ENCODE measurements at places on chromosomes 13 and 19.

DNA sequence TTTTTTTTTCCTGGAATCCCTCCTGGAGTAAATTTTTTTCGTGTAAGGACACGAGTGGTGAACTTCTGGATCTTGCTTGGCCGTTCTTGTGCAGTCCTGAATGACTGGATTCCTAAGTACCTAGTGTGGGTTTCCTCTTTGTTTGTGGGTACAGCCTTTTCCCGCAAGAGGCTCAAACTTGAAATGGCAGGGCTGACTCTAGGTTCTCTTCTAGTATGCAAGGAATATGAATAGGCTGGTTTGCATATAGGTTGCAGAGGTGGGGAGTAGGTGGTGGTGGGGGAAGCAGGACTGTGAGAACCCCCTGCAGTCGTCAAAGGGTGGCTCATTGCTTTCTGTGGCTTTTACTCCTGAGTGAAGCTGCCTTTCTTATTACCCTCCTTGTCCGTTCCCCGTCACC lies 13.6 kb downstream of the UBAC2 start:
- no peak for DNase-seq

- no peak for DNase-seq
Measured at GRCh38 chr19:35033067-35034004, 3.1 kb downstream of the SCN1B start.

DNA sequence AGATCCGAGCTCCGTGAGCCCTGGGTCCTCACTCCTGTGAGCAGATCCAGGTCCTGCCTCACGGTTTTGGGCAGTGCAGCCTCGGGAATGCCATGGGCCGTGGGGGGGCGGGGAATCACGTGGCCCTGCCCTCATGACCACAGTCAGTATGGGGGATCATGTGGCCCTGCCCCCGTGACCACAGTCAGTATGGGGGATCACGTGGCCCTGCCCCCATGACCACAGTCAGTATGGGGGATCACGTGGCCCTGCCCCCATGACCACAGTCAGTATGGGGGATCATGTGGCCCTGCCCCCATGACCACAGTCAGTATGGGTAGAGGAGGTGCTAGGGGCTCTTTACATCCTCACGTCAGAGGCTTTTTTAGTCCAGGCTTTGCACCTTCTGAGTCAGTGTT lies 64.3 kb upstream of the F7 start:
- DNase-seq, result no peak

- peak; percentile 58 for DNase-seq
Measured at GRCh38 chr13:76944456-76944855, 3.9 kb upstream of the ACOD1 start.

GRCh38 chr13:106626473-106626872 lies 58.5 kb upstream of the ARGLU1 start:
- no peak for DNase-seq

- DNase-seq, result peak; percentile 5
Measured at GRCh38 chr19:15532779-15533521, 24.6 kb downstream of the CYP4F22 start.

DNA sequence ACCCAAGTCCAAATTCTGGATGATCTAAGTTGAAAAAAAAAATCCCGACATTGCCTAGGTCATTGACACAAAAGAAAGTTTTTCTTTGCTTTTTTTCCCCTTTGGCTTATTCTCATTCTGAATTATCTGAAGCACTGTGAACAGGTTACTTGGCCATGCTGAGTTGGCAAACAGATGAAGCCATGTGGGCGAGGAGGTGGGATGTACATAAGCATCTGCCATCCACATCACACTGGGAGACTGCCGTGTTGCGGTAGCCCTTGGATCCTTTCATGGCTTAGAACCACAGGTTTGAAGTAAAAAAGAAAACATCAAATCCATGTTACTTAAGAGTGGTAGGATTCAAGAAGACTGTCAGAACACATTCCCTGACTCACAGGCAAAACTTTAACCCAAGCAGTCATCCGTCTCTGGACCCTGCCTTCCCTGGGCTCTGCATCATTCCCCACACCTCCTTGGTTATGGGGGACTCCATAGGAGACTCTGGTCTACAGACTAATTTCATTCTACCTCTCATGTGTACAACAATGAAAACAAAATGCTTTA lies 242.5 kb upstream of the SERP2 start:
- DNase-seq, result no peak

GRCh38 chr19:10691178-10691881 lies 9.9 kb upstream of the QTRT1 start:
- no peak for DNase-seq

DNA sequence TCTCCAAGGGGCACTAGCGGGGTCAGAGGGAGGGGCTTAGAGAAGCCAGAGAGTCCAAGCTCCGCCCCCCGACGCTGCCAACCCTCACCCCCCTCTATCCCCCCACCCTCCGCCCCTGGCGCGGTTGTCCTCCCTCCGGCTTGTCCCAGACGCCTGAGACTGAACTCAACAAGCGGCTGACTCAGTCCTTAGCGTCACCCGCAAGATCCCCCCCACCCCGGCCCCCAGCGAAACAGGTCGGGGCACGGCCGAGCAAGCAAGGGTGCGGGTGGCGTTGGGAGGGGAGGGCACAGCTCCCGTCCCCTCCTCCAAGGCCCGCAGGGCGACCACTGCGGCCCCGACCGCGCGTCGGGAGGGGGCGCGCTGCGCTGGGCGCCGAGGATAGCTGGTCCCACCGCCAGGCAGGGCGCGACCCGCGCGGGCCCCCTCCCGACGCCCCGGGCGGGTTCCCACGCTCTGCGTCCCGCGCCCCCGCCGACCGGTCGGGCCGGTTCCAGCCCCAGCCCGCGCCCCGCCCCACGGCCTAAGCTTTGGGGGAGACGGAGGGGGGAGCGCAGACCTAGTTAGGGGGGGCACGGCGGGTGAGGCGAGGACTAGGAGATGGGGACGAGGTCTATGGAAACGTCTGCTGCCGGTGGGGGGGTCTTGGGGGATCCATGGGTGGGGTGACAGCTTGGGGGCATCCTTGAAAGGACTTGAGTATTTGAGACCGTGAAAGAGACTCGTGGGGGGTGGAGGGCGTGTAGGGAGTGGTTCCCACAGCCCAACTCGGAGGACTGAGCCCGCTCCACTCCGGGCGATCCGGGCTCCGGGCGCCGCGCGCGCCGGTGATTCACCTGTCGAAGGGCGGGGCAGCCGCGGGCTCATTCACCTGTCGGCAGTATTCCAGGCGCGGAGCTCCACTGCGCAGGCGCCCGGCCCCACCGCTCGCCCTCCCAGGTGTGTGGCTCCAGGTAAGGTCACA lies 5.1 kb downstream of the NOTCH3 start:
- peak; percentile 58 for DNase-seq

DNA sequence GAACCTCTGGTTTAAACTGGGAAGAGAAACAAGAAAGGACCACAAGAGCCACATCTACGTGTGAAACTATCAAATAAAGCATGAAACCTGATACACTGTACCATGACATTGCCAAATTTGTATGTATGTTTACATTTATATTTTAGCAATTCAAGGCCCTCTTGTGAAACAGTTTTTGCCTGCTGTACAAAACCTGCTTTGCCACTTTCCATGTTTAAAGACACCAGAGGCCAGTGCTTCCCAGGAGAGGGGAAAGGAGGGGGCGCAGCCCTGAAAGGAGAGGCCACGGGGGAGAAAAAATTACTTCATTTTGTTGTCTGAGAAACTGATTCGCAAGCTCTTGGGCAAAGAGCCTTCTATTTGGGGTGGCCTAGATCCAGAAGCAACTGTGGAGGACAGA lies 124.8 kb downstream of the DCLK1 start:
- no peak for DNase-seq

GRCh38 chr19:48319647-48320541 lies 5.5 kb upstream of the EMP3 start:
- peak; percentile 72 for DNase-seq

- DNase-seq, result peak; percentile 51
Measured at GRCh38 chr19:8578642-8579265, 1.5 kb upstream of the MYO1F start.

DNA sequence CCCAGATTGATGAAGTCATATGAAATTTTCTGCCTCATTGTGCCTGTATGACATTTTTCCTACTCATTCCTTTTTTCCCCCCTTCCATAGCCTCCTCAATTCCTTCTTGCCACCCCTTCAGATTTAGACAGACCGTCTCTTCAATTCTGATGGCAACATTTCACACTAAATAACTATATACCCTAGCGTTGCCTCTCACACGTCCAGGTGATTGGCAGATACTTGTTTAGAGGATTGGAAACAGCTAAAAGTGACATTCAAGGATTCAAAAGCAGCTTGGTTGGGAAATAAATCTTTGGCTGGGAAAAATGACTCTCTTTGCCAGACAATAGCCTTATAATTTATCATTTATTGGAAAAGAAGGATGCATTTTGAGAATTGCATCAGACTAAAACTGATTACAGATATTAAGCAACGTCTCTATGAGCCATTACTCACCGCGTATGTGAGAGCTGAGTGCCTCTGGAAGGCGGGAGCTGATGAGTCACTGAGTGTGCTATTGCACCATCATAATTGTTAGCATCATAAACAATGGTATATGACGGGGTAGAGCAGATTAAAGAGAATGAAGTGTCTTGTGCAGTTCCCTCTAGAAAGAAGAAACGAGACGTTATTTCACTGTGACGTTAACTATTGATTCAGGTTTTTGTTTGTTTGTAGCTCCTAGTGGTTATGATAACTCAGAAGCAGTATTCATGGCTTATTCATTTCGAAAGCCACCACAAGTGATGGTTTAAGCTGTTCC lies 61.1 kb upstream of the FAM216B start:
- peak; percentile 95 for DNase-seq

DNA sequence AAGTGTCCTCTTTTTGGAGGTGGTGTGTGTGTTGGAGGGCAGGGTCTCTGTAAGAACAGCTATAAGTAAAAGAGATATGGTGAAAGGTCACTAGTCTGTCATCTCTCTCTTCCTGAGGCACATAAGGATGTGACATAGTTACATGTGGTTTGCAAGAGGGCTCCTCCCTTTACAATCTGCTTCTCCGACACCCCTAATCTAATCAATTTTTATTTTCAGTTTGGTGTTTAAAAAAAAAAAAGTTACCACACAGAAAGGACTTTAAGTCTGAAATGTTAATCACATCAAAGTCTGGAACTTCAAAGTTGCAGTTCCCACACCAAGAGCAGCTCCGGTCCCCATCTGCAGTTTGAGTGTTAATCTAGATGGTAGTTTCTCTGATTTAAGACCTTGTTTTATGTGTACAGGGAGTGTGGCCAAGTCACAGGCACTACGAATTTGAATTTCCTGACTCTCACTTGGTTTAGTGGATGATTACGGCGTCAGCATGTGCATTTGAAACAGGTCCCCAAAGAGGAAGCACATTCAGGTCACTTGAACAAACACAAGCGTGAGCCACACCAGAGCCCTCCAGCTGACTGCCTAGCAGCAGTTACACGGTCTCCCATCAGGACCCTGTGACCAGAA lies 53.1 kb downstream of the FOXO1 start:
- no peak for DNase-seq

DNA sequence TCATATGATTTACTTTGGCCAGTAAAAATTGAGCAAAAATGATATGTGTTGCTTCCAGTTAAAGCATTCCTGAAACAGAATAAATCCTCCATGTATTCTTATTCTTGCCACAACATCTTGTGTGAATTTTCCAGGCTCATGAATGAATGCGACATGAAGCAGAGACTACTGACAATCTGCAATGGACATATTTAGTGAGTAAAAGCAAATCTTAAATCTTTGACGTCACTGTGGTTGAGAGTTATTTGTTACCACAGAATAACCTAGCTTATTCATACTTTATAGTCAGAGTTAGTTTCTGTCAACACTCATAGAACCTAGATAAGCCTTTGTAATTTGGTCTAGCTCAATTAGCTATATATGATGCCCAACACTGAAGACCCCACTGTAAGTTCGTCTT lies 1443.1 kb downstream of the PCDH9 start:
- peak; percentile 3 for DNase-seq

- DNase-seq, result no peak
Measured at GRCh38 chr13:99363391-99363790, 56.2 kb upstream of the GPR183 start.

DNA sequence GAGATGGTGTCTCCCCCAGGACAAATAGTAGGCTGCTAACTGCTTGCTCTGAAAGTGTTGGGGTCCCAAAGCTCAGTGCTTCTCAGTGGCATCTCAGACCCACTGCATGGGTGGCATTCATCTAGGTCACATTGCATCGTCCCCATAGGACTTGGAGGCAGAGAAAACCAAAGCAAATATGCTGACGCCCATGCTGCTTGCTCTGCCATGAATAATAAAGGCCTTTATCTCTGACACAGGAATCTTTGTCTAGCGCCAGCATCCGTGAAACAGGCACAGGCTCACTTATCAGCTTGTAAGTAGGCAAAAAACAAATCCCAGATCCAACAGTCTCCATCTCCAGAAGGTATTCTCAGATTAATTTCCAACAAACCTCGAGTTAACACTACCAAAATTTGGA lies 18.9 kb upstream of the IPO5 start:
- no peak for DNase-seq

GRCh38 chr19:47663911-47664771 lies 49.1 kb upstream of the EHD2 start:
- peak; percentile 99 for DNase-seq

DNA sequence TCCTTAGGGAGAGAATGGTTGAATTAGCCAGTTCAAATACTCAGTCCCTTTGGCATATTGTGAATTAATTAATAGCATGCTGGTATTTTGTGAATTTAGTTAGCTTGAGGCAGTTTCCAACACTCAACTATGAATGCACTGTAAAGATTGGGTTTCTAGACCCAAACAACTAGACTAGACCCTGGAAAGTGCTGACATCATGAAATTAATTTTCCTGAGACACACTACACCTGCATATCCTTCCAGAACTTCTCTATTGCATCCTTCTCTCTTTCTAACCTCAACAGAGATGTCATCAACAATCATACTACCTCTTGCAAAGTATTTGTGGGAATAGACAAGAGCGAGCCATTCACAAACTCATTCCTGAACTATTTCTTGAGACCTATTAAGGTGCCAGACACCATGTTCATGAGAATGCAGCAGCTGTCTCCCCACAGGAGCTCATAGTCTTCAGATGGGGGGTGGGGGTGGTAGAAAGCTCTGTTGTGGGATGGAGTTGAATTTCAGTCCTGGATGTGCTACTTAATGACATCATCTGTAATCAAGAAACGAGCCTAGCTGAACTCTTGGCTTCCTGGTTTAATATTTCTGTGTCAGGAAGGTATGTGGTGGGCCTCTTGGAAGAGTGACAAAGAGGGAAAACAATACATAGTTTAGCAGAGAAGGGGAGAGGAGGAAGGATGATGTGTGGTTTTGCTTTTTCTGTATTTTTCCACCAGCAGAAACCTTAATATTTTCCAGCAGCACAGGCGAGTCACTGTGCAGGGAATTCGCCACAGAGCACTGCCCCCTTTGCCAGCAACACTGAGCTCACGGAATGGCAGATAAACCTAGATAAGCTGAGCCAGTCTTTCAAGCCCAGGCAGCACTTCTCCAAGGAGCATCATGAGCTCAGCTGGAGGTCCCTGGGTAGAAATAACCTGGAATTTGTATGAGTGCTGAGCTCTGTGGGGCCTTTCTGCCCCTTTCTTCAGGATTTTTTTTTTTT lies 53.1 kb upstream of the CYSLTR2 start:
- DNase-seq, result peak; percentile 40

GRCh38 chr13:57286511-57287098 lies 119.6 kb downstream of the PRR20E start:
- DNase-seq, result no peak
